Activated CD4-positive, alpha-beta T cell treated with anti-CD3 and anti-CD28 coated beads, Interleukin-2, amount 50 U/mL, for 24 hours (primary cell): ENCODE measurements at places on chromosomes 13 and 19.

GRCh38 chr13:97982286-97982685 is 28.8 kb downstream of the IPO5 start:
- no peak for DNase-seq

GRCh38 chr13:76474966-76475365 is 411.2 kb downstream of the KCTD12 start:
- no peak for DNase-seq

DNA sequence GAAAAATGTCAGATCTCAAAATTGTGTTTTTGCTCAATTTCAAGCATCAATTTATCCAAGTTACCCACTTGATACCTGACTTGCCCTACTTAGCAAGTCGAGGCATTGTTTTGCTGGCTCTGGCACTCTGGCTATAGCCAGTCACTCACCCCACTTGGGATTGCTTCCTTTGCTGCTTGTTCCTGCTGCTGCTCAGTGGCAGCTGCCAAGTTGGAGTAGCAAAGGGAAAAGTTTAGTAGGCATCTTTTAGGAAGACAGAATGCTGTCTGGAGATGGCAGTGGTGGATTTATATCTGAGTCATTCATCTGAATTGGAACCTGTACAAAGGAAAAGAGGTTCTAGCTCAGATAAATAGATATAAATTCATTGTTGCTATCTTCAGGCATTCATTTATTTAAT is 41.2 kb downstream of the PCCA start:
- DNase-seq: no peak

GRCh38 chr13:44506719-44507118 is 69.4 kb downstream of the TSC22D1 start:
- no peak for DNase-seq

- DNase-seq: no peak
Observed at GRCh38 chr13:94009701-94010100, 469.8 kb downstream of the DCT start.

GRCh38 chr19:48051335-48052033 is 7.6 kb upstream of the CABP5 start:
- DNase-seq: no peak

GRCh38 chr19:41957838-41958366 is 1.2 kb downstream of the RABAC1 start:
- no peak for DNase-seq

DNA sequence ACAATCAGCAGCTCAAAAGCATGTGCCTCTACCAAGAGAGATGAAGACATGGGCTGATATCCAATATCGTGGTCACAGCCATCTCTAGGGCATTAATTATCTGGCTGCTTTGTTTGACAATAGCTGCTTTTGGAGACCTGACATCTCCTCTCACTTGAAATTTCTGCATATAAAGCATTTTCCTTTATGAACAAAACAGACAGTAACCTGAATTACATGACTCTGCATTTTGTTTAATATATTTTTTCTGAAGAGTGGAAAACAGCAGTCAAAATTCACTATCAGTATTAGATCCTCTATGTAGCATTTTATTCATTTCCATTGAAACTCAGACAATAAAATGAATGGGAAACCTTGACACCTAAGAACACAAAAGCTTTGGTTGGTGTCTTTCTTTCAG is 42.4 kb upstream of the ESD start:
- no peak for DNase-seq

GRCh38 chr19:9862938-9863337 is 27.8 kb downstream of the PIN1 start:
- no peak for DNase-seq
